Fibroblast of skin of back (primary cell): ENCODE measurements at places on chromosomes 3 and 15.

DNA sequence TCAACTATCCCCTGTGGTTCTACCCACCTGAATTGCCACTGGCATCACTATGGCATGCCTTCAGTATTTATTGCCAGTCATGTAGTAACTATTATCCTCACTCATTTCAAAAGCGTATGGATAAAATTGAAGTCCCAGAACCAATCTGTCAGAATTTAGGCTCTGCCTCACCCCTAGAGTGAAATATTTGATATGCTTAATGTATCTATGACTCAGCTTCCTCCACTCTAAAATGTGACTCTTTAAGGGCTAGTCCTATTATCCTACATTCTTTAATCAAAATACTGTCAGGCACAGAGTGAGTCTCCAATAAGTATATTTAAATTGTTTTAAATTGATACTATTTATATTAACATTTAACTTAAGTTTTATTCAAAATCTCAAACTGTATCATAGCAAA lies 27.6 kb downstream of the ARPP21 start:
- DNase-seq = peak; percentile 30

- DNase-seq = no peak
These were observed 82.0 kb upstream of the TBL1XR1 start for GRCh38 chr3:177279118-177279815.

GRCh38 chr3:152459118-152459515 lies 190.4 kb downstream of the MBNL1 start:
- no peak for DNase-seq

- no peak for DNase-seq
These were observed 484.5 kb upstream of the PROK2 start for GRCh38 chr3:72269475-72269874.

DNA sequence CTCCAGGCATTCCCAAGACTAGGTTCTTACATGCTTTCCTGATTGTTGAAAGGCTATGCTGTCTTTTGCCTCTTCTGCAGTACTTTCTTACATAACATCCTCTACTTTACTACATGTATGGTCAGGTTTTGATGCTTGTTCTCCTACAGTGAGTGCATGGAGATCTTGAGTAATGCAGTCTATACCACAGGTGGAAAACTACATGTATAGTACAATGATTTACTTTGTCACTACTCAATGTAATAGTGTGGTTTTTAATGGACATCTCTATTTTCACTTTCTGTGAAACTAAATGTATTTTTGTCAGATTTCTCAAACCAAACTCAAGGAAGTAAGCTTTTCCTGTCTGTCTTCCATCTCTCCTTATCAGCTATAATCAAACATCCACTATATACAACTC lies 657.0 kb downstream of the TUSC7 start:
- no peak for DNase-seq

GRCh38 chr3:100105501-100105900 lies 8.8 kb downstream of the FILIP1L start:
- peak; percentile 73 for DNase-seq

DNA sequence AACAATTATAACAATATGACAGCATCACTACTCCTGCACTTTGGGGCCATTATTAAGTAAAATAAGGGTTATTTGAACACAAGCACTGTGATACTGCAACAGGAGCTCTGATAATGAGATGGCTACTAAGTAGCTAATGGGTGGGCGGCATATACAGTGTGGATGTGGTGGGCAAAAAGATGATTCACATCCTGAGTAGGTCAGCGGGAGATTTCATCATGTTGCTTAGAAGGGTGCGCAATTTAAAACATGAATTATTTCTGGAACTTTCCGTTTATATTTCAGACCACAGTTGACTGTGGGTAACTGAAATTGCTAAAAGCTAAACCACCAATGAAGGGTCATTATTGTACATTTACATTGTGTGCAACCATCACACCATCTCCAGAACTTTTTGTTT lies 42.3 kb downstream of the FBXO22 start:
- peak; percentile 33 for DNase-seq

- DNase-seq = no peak
These were observed 59.7 kb downstream of the RPN1 start for GRCh38 chr3:128590948-128591347.

- DNase-seq = no peak
These were observed 343.7 kb downstream of the EPHB1 start for GRCh38 chr3:135138776-135139175.

- DNase-seq = no peak
These were observed 6.7 kb downstream of the ITIH1 start for GRCh38 chr3:52784021-52784621.

- peak; percentile 31 for DNase-seq
These were observed 616.0 kb upstream of the NAALADL2 start for GRCh38 chr3:174243171-174243570.
